Tongue (tissue), 3 donors: ENCODE measurements at places on chromosomes 6 and 20.
A peak's percentile ranks its signal among the peaks of the same experiment; 100 is the strongest.

- no peak for DNase-seq
These were observed 112.2 kb downstream of the SESN1 start for GRCh38 chr6:108982154-108983113.

DNA sequence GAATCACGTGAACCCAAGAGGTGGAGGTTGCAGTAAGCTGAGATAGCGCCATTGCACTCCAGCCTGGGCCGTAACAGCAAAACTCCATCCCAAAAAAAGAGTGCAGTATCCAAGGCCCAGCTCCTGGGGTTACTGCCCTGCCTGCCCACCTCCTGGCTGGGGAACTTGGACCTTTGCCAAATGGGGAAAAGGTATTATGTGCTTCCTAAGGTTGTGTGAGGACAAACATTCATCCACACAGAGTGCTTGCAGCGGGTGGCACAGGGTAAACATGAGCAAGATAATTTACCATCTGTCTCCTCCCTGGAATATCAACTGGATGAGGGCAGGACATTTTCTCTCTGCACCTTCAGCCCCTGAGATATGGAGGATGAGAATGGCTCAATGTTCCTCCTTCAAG lies 94.9 kb upstream of the POPDC3 start:
- DNase-seq: no peak

DNA sequence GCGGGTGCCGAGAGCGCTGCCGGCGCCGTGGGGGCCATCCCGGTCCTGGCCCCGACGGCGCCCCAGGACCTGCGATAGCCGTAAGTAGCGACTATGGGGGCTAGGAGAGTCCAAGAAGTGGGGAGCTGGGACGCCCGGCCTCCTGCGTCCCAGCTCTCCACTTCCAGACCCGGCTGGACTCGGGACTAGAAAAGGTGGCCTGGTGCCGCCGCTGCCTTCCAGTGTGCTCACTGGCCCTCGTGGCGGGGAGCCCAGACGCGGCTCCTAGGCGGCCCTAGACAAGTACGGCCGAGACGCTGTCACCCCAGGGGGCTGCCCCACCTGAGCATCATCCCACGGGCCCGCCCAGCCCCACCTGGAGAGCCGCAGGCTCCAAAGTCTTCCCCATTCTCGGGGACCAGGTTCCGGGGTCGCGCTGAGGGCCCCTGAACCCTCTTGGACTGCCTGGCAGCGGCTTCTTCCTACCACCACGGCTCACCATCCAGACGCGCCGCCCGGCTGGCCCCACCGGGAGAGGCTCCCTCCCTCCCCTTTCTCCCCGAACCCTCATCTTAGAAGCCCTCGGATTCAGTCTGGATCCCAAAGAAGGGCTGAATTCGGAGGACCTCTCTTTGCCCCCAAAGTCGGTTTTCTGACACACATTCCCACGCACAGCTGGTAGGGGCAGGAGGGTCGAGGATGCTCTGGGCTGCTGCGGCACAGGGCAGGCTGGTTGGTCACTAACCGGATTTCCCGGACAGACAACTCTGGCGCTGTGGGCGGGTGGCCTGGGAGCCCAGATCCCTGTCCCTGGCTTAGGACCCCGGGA lies 870 bp upstream of the MDFI start:
- no peak for DNase-seq

GRCh38 chr6:44401138-44401537 lies 13.6 kb downstream of the CDC5L start:
- DNase-seq: no peak

DNA sequence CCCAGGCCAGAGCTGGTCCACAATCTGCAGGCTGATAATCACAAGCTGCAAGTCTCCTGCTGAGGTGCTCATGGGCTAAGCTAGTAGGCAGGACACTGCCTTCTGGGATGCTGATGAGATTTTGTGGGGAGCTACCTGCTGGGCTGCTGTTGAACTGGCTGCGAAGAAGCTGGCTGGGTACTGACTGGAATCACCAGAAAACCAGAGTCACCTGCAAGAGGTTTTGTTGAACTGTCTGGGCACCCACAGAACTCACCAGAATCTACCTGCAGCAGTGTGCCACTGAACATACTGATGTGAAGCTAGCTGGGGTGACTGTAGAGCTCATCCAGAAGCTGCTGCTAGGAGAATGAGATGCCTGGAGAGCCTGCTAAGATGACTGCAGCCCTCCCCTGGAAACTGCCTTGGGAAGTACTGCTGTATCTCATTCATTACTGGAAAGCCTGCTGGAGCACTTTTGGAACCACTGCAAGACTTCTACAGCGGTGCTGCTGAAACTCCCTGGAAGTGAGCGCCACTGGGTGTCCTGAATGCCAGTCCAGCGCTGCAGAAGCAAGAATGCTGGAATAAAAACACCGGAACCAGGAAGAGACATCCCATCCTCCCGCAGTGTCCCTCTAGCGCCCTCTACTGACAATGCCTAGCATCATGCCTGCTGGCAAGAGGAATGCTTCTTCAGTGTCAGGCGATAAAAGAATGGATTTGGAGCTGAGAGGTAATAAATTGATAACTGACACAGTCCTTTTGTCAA lies 64.9 kb upstream of the ARHGAP18 start:
- DNase-seq: peak; percentile 87

DNA sequence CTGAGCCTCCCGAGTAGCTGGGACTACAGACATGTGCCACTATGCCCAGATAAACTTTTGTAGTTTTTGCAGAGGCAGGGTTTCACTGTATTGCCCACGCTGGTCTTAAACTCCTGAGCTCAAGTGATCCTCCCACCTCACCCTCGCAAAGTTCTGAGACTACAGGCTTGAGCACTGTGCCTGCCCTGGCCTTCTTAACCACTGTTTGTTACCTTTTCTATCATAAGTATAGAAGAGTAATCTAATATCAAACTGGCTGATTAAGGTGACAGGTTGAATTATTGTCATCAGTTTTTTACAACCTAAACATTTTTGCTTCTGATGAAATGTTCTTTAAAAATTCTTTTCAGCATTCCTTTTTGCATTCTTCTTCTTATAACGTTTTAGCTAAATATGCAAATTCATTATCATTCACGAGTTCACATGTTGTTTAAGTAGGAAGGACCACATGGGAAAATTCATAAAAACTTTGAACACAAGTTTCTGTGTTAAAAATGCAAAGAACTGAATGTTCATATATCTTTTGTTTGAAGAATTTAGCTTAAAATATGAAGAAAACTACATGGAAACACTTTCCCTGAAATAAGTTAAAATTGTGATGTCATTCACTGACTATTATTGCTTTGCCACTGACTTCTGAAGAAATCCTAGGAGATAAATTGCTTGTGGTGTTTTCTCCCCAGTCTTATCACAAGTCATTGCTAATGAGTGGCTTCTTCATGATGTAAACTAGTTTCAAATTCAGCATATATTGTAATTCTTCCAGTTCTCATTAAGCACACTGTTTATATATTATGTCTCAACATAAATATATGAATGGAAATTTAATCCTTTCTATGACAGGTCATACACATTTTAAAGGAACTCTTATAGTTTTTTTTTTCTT lies 106.7 kb downstream of the ADGRB3 start:
- DNase-seq: no peak

GRCh38 chr20:63778857-63779256 lies 39.3 kb downstream of the SLC2A4RG start:
- no peak for DNase-seq

DNA sequence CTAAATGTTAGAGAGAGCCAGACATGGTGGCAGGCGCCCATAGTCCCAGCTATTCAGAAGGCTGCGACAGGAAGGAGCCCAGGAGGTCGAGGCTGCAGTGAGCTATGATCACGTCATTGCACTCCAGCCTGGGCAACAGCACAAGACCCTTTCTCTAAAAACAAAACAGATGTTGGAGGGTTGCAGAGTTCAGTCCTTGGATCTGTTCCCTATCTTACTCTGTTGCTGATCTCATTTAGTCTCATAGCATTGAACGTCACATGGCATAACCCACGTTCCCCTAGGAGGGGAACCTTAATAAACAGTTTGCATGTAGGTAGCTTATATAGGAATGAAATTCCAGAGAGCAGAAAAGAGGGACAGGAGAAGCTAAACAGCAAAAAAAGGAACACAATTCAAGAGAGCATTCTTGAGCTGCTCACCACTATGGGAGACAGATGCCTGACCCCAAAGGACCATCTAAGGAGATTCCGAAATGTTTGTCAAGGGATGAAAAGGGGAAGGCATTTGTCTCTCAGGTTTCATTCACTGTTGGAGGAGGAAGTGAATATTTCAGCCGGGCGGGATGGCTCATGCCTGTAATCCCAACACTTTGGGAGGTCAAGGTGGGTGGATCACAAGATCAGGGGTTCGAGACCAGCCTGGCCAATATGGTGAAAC lies 54.6 kb upstream of the PIM1 start:
- DNase-seq: no peak

GRCh38 chr6:3900744-3901336 lies 51.7 kb downstream of the FAM50B start:
- no peak for DNase-seq

DNA sequence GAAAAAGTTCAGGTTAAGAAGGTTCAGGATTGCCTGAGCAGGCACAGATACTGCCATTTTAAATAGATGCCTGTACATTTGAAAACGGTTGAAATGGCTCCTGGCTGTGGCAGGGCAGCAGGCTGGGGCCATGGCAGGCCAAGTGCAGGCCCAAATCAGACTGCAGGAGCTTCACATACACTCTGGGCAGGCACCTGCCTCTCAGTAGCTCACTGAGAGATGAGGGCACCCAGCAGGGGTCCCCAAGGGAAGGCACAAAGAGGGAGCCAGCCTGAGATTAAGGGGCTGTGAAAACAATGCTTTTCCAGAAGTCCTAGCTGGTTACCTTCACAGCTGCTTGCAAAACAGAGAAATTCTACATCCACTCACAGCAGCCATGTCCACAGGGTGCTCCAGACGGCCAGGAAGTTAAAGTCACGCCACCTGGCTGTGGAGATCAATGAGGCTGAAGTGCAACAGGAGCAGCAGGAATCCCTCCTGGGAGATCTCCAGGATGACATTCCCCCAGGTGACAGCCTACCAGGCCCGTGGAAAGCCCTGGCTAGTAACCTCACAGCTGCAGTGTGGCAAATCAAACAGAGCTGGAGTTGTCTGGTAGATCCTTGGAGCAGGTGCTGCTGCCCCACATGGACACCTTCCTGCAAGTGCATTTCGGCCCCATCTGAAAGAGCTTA lies 6.2 kb upstream of the RAET1E start:
- no peak for DNase-seq

DNA sequence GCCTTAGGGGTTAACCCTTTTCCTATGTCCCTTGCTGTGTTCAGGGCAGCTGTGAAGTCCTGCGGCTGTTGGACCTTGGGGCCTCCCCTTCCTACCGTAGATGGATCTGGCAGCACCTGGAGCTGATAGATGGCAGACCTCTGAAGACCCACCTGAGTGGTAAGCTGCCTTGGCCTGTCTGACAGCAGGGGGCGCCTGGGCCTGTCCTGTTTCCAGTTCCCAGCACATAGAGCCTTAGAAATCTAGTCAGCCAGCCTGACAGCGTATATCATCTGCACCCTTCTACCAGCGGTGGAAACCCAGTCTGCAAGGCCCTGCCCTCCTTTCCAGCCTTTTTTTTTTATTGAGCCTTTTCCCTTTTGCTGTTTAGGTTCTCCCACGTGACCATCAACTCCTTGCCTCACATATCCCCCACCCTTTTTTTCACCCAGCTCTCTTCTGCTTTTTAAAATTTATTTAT lies 26.6 kb downstream of the CNBD2 start:
- peak; percentile 91 for DNase-seq

DNA sequence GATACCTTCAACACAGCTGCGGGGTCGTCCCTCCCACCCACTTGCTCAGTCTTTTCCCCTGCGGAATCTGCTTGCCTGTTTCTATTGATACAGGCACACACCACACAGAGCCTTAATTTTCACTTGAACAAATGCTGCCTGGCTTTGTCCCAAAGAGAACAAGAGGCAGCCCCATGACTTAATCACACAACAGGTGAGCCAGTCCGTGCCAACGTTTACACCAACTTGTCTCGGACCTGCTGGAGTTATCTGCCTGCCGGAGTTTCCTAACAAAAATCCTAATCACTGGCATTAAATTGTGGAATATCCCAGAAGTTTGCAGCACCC lies 186.8 kb upstream of the RREB1 start:
- peak; percentile 91 for DNase-seq

GRCh38 chr6:31579546-31580437 lies 2.4 kb downstream of the LTB start:
- DNase-seq: no peak

DNA sequence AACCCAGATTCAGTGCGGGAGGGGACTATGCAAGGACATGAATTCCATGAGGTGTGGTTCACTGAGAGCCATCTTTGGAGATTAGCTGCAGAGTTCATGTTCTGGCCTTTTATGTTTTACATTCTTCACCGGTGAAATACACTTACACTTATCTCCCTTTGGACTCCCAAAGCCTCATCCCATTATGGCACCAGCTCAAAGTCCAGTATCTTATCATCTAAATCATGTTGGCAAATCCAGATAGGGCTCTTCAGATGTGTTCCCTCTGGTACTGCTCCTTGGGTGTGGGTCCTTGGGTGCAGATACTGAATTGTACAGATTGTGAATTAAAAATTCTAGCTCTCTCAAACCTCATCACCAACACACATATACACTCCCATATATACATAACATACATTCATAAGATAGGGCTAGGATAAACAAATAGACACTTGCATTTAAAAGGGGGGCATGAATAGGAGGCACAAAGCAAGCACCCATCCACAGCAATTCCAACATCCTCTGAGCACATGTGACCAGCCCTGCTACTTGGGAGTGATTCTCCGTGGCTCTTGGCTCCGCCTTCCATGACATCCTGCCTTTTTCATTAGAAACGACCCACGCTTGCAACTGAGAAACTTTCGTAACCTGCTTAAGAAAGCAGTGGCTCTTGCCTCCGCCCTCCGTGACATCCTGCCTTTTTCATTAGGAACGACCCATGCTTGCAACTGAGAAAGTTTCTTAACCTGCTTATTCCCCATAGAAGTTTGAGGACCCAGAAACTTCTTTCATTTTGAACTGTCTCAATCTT lies 53.6 kb upstream of the LRRC1 start:
- no peak for DNase-seq

GRCh38 chr6:85002847-85003246 lies 238.4 kb upstream of the TBX18 start:
- no peak for DNase-seq

GRCh38 chr6:89675949-89676748 lies 37.6 kb upstream of the LYRM2 start:
- DNase-seq: peak; percentile 10

- no peak for DNase-seq
These were observed 159.8 kb upstream of the SUPT3H start for GRCh38 chr6:45537539-45537938.

DNA sequence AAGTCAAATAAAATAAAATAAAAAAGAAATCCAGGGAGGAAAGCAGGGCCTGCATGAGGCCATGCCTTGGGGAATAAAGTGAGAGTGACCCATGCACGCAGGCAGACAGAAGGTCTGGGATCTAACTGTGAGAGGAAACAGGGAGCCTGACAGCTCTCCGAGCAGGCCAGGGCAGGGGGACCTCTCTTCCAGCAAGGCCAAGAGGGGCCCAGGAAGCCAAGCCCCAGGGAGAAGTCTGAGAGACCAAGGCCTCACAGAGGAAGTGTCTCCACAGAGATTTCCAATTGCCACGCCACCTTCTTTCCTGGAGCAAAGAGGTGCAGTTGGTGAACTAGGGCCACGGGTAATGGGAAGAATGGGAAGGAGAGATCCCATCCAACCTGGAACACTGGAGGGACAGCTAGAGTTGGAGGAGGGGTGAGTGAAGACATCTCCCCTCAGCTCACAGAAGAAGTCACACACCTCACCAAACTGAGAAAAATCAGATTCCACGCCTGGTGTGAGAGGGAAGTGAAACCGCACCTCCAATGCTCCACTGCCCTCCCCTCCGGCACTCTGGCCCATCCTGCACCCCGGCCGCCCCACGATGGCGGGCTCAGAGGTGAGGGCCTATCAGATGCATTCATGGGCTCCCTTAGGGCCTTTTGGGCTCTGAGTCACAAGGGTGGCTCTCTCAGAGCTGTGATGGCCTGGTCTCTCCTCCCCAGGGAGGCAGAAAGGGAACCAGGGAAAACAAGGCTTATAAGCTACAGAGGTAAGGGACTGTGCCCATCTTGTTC lies 25.1 kb upstream of the TAF8 start:
- DNase-seq: no peak
